Hepatocyte (in vitro differentiated cells): ENCODE measurements at places on chromosomes 2 and 18. TPM values are rescaled to one million over a fixed set of nuclear protein-coding genes. Genes with fewer than 3 reads are reported as not detected.

The SPC25 gene
- total RNA-seq: 4.1 and 11.2 TPM in 2 replicates

The CSRNP3 gene
- 8.1 and 14.0 TPM in 2 replicates for total RNA-seq

The GREB1 gene
- total RNA-seq: 4.0 and 5.7 TPM in 2 replicates

The MLPH gene
- 10.0 and 12.3 TPM in 2 replicates for total RNA-seq

The STPG4 gene
- 0.72 TPM in 1 of 2 replicates, not detected in the other for total RNA-seq

The MOCOS gene
- total RNA-seq: 7.9 and 8.6 TPM in 2 replicates

The SMAD2 gene
- 93.3 and 108 TPM in 2 replicates for total RNA-seq

The DYSF gene
- total RNA-seq: 0.90 and 2.8 TPM in 2 replicates

The RAB6C gene
- 0.04 and 0.13 TPM in 2 replicates for total RNA-seq
